ENCODE measurements at places on chromosomes 5 and 9. TPM values are rescaled to one million over a fixed set of nuclear protein-coding genes. Genes with fewer than 3 reads are reported as not detected.

LCN9 gene
- total RNA-seq, result not detected

CTSV gene
- total RNA-seq, result not detected

GRCh38 chr5:111224561-111225345 is 569 bp downstream of the CAMK4 start:
- DNase-seq, result no peak

GRCh38 chr9:91734371-91734981 is 215.6 kb downstream of the ROR2 start:
- DNase-seq, result peak; percentile 85
